Cortex of kidney (tissue), 1 donor: ENCODE measurements at places on chromosomes 5 and 9.

- DNase-seq, result no peak
These were observed 20.3 kb upstream of the RNF180 start for GRCh38 chr5:64145216-64145895.

DNA sequence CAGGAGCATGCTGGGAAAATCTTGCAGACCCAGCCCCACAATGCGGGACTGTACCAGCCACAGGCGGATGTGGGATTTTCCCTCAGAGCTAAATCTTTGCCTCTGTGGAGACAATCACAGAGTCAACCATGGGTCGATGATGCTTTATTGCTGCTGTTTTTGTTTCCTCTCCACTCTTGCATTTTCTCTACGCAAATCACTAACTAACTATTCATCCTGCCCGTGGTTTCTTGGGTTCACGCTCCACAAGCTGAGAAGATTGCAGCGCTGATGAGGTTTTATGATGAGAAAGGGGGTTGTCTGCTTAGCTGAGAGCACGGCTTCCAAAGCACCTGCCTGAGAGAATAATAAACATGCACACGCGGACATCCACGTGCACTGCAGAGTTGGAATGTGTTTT is 500.2 kb upstream of the ADAMTS16 start:
- no peak for DNase-seq

GRCh38 chr9:106799152-106799551 is 63.8 kb upstream of the ZNF462 start:
- no peak for DNase-seq

DNA sequence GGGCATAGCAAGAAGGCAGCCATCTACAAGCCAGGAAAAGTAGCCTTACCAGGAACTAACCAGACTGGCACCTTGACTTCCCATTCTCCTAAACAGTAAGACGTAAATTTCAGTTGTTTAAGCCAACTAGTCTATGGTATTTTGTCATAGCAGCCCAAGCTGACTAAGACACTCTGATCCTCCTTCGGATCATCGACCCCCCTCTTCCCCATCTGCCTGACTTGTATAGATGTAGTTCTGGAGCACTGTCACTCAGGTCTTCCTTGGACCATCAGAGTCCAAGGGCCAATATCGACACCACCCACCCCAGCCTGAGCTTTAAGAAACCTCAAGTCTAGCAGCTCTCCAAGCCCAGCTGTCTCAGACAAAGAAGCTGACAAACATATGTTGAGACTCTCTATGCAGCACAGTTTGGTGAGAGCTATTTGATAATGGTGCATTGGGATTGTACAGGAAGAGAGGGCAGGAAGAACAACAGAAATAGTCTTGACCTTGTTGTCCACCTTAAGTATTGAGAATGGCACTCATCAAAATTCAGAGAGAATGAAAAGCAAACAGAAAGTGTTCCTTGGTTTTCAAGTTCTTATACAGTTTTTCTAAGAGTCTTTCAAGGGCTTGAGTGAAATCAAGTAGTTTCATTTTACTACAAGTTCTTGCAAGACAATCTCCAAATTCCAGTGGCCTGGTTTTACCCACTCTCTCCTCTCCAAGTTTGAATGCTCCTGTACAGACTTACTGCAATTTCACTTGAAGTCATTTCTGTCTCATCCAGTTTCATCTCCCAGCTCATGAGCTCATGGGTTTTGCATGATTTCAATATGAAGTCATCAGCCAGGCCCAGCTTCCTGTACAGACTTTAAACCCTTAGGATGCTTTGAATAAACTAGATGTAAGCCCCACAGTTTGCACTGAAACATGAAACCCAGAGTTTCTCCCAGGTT is 122.3 kb upstream of the RAI14 start:
- DNase-seq, result no peak

DNA sequence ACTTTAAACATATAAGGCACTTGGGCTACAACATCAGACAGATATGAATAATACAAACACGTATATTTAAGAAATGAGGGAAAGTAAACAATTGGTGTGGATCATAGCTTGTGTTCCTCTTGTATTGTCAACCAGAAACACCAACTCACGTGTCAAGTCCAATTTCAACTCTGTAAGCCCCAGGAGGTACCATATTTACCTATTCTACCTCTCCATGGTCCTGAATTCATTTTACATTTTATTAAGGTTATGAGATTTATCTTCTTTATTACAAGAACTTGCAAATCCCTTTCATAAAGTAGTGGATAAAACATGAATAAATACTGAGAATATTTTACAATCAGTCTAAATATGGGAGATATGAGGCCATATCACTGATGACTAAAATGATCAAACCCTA is 501.6 kb downstream of the MAT2B start:
- no peak for DNase-seq

DNA sequence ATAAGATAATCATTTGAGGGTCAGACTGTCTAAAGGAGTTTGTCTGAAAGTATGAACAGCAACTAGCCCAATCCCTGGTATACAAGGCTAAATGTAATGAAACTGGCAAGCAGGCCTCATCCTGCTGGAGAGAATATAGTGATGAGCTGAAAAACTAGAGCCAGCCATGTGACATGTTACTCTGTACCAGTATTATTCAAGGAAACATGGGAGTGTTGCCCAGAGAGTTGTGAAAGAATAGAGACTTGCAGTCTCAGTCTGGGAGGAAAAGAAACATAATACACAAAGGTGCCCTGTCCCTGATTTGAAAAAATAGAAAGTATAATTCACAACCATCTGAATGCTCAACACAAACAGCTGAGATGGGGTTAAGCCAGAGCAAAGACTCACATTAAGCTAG is 37.9 kb upstream of the HTR1A start:
- no peak for DNase-seq

GRCh38 chr5:89128906-89129625 is 246.1 kb upstream of the MEF2C start:
- DNase-seq, result no peak

DNA sequence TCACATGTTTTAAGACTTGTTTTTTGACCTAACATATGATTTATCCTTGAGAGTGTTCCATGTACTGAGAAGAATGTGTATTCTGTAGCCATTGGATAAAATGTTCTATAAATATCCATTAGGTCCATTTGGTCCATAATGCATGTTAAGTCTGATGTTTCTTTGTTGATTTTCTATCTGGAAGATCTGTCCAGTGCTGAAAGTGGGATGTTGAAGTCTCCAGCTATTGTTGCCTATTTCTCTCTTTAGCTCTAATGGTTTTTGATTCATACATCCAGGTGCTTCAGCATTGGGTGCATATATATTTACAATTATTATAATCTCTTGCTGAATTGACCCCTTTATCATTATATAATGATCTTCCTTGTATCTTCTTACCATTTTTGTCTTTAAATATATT is 451.1 kb downstream of the BRINP1 start:
- no peak for DNase-seq

- no peak for DNase-seq
These were observed 1.8 kb downstream of the MARCHF6 start for GRCh38 chr5:10355071-10355889.

DNA sequence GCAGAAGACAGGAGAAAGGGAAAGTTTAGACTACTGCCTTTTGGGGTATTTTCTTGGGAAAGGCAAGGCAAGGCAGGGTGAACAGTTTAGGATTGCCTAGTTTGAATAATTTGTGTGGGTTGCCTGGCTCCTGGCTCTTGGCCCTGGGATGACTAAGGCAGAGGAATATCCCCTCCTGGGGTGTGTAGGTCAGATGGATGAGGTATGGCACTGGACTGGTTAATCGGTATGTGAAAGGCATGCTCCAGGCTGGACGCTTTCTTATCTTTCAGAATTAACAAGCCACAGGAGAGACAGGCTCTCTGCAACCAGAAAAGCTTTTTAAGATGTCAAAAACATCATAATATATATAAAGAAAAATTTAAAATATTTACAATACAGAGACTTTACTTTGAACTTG is 58.6 kb downstream of the STARD4 start:
- no peak for DNase-seq

DNA sequence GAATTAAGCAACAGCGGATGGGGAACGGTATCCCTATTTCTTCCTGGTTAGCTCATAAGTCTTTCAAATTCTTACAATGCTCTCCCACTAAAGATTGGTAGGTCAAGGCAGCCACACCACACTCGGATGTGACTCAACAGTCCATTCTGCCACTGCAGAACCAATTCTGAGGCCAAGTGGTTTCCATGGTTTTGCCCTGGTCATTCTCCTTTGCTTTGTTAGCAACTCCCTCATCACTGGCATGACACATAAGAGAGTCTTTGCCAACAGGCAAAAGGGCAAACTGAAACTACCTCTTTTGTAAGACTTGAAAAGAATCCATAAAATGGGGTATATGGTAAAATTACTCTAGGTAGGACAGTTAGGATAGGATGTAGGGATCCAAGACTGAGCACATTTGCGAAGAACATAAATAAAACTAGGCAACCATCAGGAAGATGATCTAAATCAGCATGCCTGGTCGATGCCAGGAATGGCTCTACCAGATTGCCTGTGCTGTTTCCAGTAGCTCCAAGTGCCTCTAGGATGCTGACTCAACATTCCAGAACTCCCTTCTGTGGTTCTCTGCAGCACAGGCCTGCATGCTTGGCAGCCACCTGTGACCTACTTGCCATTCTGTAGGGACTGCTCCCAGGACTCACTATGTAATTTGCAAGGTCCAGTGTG is 105.4 kb downstream of the DCP2 start:
- no peak for DNase-seq

GRCh38 chr9:136292591-136293448 is 11.1 kb downstream of the CCDC187 start:
- no peak for DNase-seq

DNA sequence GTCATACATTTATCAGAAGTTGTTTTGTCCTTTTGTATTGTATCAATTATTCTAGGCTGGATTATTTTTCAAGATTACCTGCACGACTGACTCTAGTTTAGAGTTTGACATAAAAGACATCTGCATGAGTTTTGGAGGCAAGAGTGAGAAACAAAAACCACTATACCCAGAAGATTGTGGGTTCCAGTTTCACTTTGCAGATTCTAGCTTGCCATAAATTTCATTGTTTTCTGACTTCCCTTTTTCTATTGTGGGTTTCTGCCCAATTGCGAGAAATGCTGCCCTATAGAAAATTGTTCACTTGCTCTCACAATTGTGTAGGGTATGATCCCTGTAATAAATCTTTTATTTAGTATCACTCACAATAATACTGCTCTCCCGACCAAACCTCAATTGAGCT is 1043.4 kb upstream of the CDH10 start:
- no peak for DNase-seq

- DNase-seq, result no peak
These were observed 35.4 kb downstream of the ACTL7A start for GRCh38 chr9:108897324-108898096.

DNA sequence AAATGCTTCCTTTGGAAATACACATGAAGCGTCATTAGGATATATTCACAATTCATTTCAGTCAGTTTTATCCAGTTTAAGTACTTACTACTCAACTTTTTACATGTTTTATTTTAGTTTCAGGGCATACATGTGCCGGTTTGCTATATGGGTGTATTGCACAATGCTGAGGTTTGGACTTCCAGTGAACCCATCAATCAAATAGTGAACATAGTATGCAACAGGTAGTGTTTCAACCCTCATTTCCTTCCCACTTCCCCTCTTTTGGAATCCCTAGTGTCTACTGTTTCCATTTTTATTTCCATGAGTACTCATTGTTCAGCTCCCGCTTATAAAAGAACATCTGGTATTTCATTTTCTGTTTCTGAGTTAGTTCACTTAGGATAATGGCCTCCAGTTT is 74.7 kb downstream of the TMEM161B start:
- DNase-seq, result no peak

DNA sequence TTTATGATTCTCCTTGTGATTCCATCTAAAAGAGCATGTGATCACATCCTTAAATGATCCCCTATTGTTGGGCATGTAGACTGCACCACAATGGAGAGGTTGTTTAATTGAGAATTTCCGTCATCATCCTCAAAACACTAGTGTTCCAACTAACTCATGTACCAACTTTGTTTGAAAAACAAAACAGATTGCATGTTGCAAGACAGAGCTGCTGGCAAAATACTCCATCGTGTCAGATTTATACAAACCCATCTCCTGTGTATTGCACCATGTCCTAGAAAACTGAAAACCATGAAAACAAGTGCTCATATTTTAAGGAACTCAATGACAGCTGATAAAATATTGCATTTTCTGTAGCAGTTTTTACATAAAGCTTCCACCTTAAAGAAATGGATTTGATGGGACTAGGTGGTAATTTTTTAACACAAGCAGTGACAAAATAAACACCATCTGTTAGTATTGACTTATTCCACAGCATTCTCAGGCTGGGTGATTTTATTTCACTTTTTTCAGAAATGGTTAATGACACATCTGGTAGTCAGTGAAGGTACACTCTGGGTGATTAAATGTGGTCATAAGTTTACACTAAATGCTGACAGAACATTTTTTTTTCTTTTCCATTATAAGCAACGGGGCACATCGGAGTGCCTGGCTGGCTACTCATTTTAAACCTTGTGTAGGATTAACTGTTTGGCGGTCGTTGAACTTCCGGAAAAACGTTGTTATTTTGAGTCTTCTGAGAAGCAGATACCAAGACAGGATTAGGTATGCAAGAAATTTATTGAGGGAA is 602.9 kb upstream of the WWC1 start:
- no peak for DNase-seq

DNA sequence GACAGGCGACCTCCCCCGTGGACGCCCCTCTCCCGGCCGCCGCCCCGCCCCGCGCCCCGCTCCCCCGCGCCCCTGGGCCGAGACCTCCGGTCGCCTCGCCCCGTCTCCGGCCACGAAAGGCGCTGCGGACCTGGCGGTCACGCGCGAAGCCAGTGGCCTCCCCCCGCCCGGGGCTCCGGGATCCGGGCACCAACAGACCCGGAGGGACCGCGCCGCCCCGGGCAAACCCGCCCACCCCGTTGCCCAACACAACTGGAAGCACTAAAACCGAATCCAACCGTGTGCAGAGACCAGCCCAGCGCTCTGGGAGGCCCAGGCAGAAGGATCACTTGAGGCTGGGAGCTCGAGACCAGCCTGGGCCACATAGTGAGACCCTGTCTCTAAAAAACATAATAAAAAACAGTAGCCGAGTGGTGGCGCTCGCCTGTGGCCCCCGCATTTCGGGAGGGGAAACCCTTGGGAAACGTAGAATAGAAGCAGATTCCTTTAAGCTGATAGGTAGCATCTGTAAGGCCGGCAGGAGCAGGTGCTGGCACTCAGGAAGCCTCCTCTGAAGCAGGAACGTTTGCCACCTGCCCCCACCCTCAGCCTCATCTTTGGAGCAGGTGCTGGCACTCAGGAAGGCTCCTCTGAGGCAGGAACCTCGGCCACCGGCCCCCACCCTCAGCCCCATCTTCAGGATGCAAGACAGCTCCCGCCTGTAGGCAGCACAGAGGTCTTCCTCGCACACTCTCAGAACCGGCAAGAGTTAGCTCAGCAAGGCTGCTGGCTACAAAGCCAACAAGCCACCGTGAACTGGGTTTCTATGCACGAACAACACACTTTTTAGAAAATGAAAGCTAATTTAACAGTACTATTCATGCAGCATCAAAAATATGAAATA is 4.6 kb upstream of the SLC9A3 start:
- DNase-seq, result no peak

- no peak for DNase-seq
These were observed 1.2 kb downstream of the CDHR2 start for GRCh38 chr5:176550275-176550831.

- peak; percentile 35 for DNase-seq
These were observed 13.6 kb upstream of the ALDOB start for GRCh38 chr9:101449071-101449721.
